T-helper 1 cell (primary cell): ENCODE measurements at places on chromosomes 5 and 9.

DNA sequence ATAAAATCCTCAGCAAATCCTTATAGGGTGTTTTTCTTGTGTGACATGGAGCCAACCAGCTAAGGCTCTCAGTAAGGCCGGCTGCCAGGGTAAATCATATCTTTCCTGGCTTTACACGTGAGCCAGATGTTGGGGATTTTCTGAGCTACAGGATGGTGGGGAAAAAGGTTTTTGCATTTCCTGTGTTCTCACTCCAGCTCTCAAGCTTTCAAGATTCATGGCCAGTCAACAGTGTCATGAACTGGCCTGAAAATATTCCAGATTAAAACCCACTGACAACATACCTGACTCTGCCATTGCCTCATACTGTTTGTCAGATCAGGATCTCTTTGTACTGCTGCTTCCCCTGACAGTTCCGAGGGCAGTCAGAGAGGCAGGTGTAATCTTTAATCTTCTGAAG, 306.9 kb downstream of the GLIS3 start:
- DNase-seq, result no peak

DNA sequence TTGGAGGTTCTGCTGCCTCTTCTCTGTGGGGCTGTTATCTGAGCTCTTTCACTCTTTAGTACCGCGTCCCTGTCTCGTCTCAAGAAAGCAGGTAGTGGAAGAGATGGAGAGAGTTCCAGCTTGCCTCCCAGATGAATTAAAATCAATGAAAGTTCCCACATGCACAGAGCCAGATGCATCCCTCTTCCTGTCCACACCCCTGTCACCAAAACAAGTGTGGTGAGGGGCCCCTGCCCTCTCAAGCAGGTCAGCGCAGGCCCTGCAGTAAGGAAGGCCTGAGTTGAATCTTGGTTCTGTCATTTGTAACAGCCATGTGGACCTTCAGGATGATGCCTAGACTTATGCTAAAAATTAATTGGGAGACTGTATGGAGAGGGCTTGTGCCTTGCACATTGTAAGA, 26.9 kb downstream of the GALNT10 start:
- DNase-seq, result no peak

DNA sequence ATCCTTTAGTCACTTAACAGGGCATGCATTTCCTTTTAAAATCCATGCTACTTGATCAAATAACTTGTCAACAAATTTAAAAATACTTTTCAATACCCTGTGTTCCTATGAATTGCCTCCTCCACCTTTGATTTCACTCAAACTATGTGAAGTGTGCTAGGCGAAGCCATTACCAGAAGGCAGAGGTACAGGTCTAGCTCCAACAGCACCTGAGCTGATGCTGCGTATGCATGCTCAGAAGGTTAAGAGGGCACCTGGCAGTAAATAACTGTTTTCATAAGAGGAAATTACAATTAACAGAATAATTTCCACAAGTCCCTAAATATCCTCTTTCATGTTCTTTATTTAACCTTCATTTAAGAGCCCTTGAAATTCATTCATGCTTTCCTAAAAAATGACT, 251.8 kb downstream of the EFNA5 start:
- no peak for DNase-seq

DNA sequence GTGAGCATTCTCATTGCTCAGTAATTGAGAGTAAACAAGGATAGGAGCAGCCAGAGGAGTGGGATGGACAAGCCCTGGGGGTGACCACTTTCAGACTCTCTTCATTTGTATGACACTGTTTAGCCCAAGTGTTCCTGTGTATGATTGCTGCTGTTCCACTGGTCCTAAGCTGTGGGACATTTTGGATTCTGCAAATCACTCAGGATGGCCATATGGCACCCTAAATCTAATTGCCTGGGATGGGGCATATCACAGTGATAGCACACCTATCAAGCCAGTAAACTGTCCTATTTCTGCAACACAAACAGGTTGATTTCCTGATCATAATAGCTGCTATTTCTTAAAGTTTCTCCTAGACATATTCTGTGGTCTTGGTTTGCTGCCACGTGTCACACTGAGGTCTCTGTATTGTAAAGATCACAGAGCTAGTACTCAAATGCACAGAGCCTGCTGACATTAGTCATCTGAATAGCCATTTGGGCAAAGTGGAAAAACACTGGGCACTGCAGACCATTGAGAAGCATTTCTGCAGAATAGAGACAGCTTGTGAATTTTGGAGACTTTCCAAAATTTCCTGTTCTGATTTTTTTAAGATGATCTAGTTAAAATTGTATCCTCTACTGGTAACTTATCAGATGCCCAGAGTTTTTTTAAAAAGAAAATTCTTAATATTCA, 320.2 kb downstream of the RFX3 start:
- no peak for DNase-seq
